CD4-positive, alpha-beta T cell treated with Interleukin-6 at 100 ng/mL for 8 hours (primary cell): ENCODE measurements at places on chromosomes 5 and 9.

DNA sequence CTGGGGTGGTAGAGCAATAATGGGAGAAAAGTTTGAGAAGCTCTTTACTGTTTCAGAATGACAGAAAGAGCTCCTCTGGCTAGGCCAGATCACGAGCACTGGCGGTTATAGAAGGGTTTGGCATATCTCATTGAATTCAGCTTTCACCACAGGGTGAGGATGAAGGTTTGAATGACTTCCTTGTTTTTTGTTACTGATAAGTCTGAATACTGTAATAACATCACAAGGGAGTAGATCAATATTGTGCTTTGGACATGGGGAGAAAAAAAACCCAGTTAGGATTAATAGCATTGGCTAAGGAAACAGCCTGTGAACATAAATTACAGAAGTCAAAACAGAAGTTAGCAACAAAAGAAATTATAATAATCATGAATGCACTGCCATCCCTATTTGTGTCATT, 9.4 kb downstream of the PHAX start:
- no peak for DNase-seq

GRCh38 chr5:153158608-153159007, 331.9 kb upstream of the GRIA1 start:
- DNase-seq: no peak

GRCh38 chr5:179978792-179979191, 71.1 kb upstream of the TBC1D9B start:
- no peak for DNase-seq

- no peak for DNase-seq
Measured at GRCh38 chr9:102405218-102405867, 589.8 kb upstream of the CYLC2 start.

- peak; percentile 59 for DNase-seq
Measured at GRCh38 chr9:7935681-7936080, 136.1 kb upstream of the DMAC1 start.

DNA sequence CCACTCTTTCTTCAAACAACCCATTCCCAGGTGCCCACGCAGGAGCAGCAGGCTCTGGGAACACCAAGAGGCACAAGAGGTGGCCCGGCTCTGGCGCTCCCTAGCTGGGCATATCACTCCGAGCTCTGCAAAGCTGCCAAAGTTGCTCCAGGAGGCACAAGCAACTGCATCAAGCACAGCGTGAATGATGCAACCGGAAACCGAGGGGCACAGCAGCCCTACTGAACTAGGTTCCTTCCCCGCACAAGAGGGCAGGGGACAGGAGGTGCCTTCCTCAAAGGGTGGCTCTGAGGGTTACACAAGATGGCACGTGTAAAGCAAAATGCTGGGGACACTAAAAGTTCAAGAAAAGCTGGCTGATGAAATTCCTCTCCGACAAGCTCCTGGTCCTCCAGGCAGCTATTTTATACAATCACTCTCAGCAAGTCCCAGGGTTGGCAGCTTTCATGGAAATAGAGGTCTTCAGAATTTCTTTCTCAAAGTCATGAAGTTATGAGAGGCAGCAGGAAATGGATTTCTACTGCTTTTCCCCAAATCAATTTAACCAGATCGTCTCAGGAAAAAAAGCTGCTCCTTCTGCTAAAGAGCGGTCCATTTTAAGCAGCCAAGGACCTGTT, 22.9 kb downstream of the PSMB7 start:
- no peak for DNase-seq

DNA sequence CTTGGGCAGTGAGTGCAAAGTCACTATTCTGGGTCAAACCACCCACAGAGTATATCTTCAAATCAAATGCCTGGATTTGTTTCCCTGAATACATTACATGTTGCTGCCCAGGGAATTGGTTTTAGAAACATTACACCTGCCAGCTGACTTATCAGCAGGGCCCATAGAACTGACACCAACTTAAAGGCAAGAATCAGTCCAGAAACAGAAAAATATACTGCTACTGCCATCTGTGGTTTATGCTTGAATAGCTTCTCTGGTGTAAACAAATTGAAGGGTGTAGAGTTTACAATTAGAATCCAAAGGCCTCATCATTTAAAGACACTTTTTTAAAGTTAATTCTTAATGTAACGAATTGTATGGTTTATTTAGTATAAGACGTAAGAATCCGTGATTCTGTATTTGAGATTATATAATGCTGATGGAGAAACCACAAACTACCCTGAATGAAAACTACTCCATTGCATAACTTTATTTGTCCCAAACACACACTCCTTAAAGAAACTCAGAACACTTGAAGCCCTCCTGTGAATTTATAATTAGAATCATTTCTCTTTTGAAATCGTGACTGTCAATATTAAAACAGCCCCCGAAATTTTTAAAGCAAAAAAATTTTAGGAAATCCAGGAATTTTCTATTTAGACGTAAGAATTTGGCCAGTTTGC, 6.2 kb downstream of the NR6A1 start:
- DNase-seq: no peak
